ENCODE measurements at places on chromosomes 6 and 20.

DNA sequence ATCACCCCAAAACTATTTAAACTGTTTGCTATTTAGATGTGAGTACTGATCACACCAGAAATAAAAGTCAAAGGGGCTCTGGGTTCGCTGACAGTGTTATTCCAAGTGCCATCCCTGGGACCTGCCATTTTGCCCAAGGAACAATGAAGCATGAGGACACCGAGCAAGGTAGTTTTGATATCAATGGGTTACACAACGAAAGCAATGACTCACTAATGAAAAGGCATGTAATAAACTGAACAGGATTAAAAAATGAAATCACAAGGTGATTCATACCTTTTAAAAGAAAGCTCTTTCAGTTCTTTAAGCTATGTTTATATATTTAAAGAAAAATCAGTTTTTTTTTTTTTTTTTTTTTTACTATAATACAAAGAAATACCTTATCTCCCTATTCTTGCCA is 102.0 kb downstream of the HS3ST5 start:
- no peak for DNase-seq

- DNase-seq = no peak
These were observed 532.7 kb downstream of the BCKDHB start for GRCh38 chr6:80639181-80639629.

DNA sequence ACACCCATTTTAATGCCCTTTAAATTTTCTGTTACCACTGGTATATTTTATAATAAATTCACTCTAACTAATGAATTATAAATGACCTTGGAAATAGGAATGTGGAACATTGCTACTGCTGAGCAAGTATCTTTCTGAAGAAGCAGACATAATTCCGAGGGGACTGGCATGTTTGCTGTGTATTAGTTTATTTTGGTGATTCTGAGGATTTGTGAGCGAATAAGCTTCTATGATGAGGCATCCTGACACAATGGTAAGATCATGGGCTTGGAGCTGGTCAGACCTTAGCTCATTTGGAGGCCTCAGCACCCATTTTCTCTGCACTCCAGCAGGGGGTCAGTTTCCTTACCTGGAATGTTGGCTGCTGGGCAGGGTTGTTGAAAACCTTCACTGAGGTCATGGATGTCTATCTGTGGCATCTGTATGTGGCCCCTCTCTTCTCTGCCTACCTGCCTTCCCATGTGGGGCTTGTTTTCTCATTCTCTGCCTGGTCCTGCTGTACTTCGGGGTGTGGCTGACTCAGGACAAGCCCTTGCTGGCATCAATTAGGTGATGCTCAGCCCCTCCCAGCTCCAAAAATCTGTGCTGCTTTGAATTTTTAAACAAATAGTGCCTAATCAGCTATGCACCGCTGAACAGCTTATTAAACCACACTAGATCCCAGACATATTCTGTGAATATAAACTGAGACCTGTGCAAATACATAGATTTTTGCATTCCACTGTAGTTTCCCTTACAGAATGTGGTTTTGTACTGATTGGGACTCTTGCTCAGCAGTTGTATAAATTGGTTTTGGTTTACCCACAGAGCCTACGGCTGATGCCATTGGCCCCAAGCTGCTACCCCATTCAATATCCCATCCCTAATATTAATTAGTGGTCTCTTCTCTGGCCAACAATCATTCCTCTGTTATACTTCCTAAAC is 10.7 kb downstream of the ARID1B start:
- DNase-seq = no peak

GRCh38 chr20:43942667-43943285 is 28.1 kb downstream of the TOX2 start:
- peak; percentile 83 for DNase-seq

DNA sequence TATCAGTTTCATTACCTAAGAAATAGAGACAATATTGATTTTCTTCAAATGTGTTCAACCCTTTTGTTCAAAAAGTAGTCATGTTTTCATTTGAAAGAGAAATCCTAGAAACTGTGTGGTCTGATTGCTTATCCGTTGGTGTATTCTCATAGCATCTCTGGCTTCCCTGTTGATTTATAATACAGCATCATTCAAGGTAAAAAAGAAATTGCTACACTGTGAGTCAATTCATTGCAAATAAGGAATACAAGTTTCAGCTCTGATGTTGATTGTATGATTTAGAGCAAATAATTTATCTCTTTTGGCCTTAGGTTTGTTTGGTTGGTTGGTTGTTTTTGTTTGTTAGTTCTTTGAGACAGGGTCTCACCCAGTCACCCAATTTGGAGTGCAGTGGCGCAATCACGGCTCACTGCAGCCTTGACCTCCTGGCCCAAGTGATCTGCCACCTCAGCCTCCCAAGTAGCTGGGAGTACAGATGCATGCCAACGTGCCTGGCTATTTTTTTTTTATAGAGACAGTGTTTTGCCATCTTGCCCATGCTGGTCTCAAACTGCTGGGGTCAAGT is 185.5 kb upstream of the TNFAIP3 start:
- no peak for DNase-seq

DNA sequence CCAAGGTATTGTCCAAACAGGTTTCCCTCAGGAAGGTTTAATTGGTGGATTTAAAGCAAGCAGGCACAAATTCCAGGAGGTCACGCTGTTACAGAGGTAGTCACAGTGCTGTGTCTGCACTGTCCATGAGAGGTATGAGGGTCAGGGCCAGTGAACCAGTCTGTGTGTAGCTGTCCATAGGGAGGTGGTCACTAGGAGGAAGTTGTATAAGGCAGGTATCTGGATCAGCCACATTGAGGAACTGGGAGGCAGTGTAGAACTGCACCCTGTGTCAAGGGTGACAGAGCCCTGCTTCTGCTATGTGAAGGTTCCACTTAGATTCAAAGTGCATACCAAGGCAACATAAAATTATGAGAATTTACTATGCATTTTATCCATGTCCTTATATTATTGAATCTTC is 73.3 kb downstream of the MAP3K4 start:
- DNase-seq = no peak

DNA sequence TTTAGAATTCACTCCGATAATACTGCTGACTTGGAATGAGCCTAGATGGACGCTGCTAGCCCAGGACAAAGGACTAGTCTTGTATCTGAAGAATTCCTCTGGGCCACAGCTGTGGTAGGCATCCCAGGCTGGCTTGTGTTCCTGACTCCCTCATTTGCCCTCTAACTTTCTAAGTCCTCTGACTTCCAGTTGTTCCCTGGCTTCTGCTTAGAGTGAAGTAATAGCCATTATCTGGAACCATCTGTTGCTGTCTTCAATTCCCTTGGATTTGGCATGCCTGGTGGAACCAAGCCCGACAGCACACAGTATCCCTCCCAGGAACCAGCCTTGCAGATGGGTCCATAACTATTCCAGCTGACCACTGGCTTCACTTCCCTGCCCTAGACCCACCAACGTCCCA is 376.0 kb downstream of the SYNE1 start:
- no peak for DNase-seq

GRCh38 chr20:62824476-62825332 is 7.9 kb downstream of the COL9A3 start:
- peak; percentile 68 for DNase-seq

GRCh38 chr6:106796781-106797180 is 167.4 kb downstream of the QRSL1 start:
- DNase-seq = no peak
